ENCODE measurements at places on chromosomes 4 and X.

GRCh38 chr4:93029769-93030168, 726.0 kb downstream of the GRID2 start:
- DNase-seq = no peak

DNA sequence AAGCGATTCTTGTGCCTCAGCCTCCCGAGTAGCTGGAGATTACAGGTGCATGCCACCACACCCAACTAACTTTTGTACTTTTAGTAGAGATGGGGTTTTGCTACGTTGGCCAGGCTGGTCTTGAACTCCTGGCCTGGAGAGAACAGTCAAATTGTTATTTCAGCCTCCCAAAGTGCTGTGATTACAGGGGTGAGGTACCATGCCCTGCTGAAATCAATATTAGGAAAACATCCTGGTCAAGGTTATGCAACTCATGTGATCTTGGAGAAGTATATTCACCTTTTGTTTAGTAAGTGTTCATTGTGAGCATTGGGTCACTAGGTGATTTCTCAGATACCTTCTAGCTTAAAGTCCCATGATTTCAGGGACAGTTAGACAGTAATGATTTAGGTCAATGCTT, 167.8 kb downstream of the AASDH start:
- DNase-seq = no peak

DNA sequence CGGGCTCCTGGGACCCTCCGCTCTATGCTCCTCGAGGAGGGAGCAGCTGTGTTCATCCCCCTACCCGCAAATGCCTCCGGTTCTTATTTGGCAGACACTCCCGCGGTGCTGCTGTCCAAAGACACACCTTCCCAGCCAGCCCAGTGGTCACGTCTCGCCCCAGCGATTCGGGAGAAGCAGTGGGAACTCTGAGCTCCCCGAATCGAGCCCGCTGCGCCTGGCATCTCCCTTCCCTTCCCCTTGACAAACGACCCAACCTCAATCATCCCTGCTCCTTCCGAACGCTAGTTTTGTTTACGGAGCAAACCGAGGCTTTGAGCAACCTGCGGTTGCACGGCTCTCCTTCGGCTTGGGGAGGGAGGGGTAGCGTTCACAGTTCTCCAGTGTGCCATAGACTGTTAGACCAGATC, 317 bp upstream of the FRMPD4 start:
- no peak for DNase-seq

DNA sequence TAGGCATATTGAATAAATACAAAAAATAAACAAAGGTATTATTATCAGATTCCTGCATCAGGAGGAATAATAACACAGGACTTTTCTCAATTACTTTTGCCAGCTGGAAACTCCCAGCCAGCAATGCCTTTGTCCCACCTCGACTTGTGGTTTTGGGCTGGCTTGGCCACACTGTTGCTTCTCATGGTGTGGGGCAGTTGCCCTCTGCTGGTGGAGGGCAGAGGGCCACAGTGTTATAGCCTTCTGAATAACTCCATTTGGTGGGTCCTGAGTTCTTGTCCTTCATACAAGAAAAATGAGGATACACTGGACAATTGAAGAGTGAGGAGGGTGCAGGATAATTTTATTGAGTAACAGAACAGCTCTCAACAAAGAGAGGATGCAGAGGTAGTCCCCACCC, 1206.0 kb upstream of the ADGRL3 start:
- DNase-seq = no peak

- no peak for DNase-seq
Observed at GRCh38 chr4:170007113-170007512, 19.1 kb downstream of the MFAP3L start.

DNA sequence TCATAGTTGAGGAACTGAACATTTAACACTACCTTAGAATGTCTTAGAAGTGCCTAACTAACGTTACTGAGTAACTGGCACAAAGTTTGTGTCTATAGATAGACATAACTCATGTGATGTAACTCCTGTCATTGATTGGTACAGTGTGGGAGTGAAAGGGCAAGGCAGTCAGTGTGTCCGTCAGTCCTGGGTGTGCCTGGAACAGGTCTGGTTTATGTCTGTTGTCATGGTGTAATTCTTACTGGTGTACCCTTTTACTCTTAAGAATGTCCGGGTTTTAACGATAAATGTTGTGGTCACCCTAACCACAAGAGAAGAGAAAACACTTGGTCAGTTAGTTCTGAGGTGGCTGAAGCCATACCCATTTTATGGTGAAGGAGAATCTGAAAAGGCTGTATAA, 93.1 kb upstream of the ESX1 start:
- DNase-seq = no peak

DNA sequence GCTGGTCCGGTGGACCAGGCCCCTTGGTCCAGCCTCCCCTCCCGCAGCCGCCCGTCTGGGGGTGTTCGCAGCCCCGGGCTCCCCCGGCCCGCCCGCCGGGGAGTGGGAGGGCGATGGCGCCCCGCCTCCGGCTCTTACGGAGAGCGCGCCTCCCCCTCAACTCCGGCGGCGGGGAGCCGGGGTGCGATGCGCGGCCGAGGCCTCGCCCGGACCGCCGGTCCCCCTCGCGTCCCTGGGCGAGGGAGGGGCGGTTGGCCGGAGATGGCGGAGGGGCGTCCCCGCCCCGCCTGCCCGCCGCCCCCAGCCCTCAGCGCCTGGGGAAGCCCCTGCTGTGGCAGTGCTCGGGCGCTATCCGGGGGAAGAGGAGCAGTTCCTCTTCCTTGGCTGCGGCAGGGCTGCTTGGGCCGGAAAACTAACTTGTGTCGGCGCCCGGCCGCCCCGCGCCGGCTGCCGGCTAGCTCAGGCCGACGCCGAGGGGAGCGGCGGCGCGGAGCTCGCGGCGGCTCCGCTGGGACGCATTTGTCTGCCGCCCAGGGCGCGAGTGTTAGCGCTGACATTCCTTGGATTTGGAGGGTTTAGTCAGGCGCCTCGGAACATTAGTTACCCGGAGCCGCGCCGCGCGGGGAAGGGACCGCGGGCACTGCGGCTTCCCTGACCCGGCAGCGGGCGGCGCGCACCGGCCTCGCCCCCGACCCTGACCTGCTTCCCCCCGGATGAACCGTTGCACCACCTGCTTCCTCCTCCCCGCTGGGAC, 994 bp downstream of the GALNT7 start:
- peak; percentile 69 for DNase-seq

DNA sequence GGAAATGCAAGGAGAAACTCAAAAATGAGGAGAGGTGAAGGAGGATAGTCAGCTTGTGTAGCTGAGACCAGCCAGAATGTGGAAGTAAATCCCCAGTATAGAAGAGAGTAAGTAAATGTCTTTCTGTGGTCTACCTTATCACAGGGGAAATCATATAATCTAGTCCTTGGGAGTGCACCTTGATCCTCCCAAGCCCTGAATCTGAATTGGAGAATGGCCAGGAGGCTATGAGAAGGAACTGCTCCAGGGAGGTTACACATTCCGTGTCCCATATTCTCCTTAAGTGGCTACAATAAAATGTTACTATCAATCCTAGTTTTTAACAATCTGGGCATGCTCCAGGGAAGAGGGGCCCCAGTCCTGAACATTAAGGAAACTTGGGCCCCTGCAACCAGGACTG, 10.8 kb downstream of the AGTR2 start:
- DNase-seq = no peak

GRCh38 chrX:140723121-140723715, 13.7 kb downstream of the LINC00632 start:
- no peak for DNase-seq

DNA sequence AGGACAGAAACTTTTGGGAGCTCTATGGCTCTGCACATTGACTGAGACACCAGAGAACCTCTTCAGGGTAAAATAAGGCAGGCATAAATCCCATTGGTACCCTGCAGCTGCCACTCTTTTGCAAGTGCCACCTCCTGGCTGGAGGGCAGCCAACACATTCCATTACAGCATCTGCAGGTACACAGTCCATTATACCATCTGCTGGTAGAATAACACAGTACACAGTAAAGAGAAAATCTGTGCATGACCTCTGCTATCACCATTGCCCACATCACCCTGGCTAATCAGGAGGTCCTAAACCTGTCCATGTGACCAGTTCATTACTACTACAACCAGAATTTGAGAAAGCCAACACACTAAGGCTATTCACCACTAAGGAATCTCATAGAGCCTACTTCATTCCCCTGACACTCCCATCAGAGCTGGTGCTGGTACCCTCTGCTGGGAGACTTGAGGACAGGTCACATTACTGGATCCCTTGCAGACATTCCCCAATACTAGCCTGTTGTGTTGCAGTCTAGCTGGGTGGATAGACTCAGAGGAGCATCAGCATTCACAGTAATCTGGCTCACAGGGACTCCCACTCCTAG, 176.2 kb upstream of the TACR3 start:
- no peak for DNase-seq

DNA sequence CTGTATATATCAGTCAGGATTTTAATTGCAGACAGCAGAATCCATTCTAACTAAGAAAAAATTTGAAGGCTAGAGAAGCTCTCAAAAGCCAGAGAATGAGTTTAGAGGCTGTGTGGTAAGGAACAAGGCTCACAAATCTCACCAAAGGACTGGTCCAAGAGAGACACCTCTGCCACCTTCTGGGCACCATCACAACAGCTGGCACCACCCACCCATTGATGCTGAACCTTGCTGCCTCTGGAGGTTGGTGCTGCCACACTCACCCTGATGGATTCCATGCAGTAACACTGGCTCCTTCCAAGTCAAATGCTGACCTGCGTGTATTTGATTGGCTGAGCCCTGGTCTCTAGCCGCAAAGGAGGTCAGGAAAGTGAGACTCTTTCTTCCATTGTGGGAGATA, 100.8 kb downstream of the BEND2 start:
- no peak for DNase-seq

DNA sequence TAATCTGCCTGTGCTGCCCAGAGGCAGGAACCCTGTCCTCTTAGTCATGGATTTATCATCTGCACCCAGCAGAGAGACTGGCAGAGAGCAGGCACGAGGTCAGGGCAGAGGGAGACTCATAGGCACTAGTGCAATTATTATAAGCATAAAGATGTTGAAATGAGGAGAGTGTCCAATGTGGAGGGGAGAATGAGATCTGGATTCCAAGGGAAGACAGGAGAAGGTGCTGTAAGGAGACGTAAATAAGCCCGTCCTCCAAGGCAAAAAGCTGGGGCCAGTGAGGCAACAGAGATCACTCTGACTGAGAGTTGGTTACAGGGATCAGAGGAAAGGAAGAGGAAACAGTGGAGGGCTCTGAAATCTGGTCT, 406.2 kb downstream of the MAPK10 start:
- no peak for DNase-seq

GRCh38 chr4:54367059-54367458, 138.0 kb downstream of the PDGFRA start:
- no peak for DNase-seq

DNA sequence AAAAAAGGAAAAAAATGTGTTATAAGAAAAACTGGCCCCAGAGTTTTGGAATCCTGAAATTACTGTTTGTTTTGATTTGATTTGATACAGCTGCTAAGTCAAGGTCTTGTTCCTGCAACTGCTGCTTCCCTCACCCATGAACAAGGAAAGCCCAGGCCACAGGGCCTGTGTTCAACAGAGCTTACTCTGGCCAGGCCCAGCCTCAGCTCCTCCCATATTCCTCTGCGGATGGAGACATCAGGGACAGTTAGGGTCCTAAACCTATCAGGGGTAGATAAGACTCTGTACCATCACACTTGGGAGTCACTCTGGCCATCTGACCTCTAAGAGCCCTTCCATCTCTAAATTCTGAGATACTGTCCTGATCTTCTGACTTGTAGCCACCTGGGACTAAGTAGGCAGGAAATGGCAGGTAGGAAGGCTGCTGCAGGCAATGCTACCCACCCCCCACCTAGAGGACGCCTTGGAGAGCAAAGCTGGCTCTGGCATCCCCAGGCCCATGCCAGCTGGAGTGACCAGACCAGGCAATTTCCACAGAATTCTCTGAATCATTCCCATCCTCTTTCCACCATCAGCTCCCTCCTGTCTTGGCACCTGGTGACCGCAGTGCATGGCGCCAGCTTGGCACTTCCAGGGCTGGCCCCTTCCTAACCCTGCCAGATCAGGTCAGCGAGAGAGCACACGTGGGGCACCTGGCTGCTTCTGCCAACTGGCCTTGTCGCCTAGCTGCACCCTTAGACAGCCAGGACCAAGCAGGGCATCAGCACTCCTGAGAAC, 58.0 kb upstream of the TMEM33 start:
- DNase-seq = no peak

- no peak for DNase-seq
Observed at GRCh38 chr4:179110816-179111215, 1668.6 kb upstream of the AGA start.

DNA sequence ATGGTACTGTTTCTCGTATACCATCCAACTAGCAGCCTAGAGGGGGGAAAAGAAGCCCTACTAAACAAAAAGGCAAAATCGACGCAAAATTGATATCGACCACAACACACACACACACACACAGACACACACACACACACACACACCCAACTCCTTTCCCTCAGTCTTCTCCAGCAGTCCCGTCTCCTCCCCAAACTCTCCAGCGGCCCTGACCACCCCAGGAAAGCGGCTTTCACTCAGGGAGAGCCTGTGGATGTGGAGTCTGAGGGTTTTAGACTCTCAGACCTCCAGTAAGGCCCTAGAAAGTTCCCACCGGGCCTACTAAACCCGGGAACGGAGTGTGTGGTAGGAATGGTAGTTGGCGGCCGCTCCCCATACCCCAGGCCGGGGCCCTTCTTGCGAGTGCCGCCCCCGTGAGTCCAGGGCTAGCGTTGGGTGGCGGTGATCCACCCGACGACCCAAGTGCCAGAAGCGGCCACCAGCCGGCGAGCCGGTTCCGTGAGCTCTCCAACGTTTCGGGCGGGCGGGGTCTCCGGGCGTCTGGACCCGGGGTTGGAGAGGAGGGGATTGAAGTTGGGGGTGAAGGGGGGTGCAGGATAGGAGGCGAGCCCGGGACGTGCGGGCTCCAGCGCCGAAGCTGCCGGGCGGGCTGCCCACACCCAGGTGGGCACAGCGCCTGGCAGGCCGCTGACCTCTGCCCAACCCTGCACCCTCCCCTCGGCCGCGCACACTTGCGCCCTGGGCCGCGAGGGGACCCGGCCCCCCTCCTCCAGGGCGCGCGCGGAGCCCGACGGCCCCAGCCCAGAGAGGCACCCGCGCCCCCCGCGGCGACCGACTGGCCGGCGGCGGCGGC, 13.7 kb downstream of the ARX start:
- DNase-seq = no peak

DNA sequence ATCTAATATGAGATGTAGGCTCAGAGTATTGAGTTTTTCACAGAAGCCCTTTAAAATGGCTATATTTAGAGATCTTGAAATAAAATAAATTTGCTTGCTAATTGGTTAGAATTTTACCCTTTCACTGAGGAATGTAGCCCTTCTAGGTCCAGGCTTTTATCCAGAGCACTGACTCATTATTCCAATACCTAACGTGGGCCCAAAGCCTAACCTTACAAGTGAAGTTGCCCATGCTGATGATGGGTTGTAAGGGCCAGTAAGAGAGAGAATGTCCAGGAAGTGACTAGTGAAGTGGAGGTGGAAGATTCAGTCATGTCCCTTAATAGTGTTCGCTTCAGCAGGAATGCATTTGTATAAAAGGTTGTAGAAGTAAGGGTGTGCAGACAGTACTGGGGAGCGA, 155.9 kb downstream of the STIM2 start:
- no peak for DNase-seq

GRCh38 chrX:39541881-39542280, 555.9 kb downstream of the BCOR start:
- DNase-seq = no peak

Measured in CD4-positive, alpha-beta T cell treated with Interleukin-4 for 1 hour (primary cell).